Stimulated activated CD4-positive, alpha-beta T cell treated with anti-CD3 and anti-CD28 coated beads, Interleukin-1b, Interleukin-23, amount 100 ng/mL, for 1 hour (primary cell): ENCODE measurements at places on chromosomes 13 and 19.
A peak's percentile ranks its signal among the peaks of the same experiment; 100 is the strongest.

- no peak for DNase-seq
Observed at GRCh38 chr13:99055735-99056134, 77.9 kb upstream of the DOCK9 start.

DNA sequence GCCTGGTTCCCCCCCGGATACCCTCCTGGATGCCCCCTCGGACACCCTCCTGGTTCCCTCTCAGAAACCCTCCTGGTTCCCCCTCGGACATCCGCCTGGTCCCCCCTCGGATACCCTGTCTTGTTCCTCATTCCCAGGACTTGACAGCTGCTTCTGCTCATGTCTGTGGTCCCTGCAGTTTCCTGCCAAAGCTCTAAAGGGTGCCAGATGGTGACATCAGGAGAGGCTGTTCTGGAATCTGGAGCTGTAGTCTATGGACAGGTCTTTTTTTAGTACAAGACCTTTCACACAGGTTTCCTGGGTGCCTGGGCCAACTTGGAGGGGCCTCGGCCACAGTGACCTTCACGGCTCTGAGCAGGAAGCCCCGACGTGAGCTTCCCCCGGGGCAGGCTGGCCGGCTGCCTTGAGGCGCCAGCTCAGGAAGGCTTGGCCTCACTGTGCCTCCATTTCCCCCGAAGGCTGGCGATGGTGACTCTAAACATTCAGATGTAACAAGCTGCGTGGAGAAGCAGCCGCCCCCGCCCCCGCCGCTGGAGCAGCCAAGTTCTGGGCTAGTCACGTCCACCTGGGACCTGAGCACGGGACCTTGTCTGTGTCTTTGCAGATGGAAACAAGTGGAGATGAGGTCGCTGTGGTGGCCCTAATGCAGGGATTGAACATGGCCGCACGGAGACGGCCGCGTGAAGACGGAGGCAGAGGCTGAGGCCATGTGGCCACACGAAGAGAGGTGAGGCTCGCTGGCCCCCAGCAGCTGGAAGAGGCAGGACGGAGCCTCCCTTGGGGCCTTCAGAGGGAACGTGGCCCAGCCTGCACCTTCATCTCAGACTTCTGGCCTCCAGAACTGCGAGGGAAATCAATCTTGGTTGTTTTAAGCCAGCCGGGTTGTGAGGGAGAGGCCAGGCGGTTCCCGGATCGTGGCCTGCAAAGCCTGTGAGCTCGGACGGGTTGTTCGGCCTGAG is 12.7 kb downstream of the SGTA start:
- DNase-seq, result no peak

DNA sequence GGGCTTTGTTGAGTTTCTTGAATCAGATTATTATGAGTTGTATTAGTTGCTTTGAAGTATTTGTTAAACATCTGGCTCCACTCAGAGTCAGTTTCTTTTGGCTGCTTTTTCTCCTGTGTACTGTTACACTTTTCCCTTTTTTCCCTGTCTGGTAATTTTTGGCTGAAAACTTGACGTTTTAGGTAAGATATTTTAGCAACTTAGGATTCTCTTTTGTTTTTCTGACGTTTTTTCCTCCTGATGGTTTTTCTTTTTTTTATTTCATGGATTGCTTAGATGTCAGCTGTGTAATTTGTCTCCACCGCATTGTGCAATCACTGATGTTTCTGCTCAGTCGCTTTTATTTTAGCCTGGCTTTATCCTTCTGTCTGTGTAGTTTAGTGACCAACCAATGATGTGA is 20.7 kb downstream of the RFC3 start:
- DNase-seq, result no peak

GRCh38 chr13:75285310-75285709 is 196.7 kb downstream of the TBC1D4 start:
- DNase-seq, result no peak

DNA sequence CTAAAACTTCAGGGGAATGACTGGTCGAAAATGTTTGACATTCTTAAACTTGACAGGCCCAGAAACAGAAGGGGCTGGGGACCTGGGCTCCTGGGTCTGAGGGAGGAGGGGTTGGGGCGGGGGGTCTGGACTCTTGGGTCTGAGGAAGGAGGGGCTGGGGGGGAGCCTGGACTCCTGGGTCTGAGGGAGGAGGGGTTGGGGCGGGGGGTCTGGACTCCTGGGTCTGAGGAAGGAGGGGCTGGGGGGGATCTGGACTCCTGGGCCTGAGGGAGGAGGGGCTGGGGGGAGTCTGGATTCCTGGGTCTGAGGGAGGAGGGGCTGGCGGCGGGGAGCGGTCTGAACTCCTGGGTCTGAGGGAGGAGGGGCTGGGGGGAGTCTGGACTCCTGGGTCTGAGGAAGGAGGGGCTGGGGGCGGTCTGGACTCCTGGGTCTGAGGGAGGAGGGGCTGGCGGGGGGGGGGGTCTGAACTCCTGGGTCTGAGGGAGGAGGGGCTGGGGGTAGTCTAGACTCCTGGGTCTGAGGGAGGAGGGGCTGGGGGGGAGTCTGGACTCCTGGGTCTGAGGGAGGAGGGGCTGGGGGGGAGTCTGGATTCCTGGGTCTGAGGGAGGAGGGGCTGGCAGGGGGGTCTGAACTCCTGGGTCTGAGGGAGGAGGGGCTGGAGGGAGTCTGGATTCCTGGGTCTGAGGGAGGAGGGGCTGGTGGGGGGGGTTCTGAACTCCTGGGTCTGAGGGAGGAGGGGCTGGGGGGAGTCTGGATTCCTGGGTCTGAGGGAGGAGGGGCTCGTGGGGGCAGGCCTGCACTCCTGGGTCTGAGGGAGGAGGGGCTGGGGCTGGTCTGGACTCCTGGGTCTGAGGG is 5.5 kb upstream of the KLK6 start:
- no peak for DNase-seq

DNA sequence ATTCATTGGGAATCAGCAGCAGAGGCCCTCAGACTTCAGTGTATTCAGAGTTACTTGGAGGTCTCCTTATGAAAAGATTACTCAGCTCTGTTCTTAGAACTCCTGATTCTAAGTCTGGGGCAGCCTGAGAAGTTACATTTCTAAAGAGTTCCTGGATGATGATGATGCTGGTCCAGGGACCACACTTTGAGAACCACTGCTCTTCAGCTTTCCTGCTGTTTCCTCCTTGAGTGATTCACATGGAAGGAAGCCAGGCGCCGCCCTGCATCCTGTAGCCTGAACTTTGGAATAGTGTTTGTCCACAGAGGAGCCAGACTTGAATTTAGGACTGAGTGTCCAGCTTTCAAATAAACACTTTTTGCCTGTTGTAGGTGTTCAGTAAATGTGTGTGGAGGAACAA is 2.9 kb downstream of the CEBPG start:
- no peak for DNase-seq

GRCh38 chr13:43766725-43767124 is 20.0 kb downstream of the ENOX1 start:
- DNase-seq, result no peak

DNA sequence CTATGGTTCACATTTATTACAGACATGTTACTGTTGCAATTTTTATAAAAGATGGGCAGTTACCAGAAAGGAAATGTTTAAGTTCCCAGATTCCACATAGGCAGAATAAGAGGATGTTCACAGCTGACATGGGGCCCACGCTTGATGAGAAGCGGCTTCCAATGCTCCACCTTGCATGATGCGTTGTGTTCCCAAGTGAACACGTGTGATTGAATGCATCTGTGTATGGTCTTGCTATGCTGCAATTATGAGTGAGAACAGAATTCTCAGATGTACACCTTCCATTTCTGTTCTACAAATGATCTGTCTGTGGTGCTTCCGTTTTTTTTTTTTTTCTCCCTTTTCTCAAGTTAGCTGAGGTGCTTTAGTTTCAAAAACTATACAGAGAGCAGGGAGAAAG is 15.5 kb downstream of the UPF3A start:
- DNase-seq, result no peak

GRCh38 chr13:23805821-23806220 is 83.4 kb downstream of the MIPEP start:
- DNase-seq, result no peak

GRCh38 chr19:17235300-17235970 is 9.4 kb downstream of the OCEL1 start:
- DNase-seq, result peak; percentile 46

DNA sequence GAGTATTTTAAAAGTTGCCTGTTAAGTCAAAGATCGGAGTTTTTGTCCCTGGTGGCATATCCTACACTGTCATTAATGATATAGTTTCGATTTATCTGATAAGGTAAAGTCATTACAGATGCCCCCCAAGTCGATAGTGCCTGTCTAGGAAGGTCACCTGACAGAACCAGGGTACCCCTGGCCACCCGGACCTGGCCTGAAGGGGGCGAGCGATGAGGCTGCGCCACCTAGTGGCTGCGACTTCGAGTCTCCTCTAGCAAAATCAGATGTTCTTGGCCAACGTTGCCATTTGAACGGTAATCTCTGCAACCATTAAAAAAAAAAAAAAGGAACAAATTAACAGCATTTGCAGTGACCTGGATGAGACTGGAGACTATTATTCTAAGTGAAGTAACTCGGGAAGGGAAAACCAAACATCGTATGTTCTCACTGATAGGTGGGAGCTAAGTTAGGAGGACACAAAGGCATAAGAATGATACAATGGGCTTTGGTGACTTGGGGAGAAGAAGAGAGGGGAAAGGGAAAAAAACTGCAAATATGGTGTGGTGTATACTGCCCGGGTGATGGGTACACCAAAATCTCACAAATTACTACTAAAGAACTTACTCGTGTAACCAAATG is 565.1 kb downstream of the LIG4 start:
- DNase-seq, result no peak

- no peak for DNase-seq
Observed at GRCh38 chr13:44652962-44653660, 77.0 kb upstream of the TSC22D1 start.
